ENCODE measurements at places on chromosomes 3 and 15. TPM values are rescaled to one million over a fixed set of nuclear protein-coding genes. Genes with fewer than 3 reads are reported as not detected.
A peak's percentile ranks its signal among the peaks of the same experiment; 100 is the strongest.

DNA sequence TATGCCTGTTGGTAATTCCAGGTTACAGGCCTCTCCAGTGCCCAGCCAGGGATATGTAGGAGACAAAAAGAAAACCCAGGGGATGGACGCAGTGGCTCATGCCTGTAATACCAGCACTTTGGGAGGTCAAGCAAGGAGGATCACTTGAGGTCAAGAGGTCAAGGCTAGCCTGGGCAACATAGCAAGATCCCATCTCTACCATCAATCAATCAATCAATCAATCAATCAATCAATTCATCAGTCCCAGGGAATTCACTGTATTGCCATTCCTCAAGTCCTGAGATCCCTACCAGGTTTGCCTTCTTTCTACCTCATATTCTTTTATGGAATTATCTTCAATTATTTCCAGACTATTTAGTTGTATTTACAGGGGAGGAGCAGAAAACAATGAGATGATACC, 82.2 kb downstream of the DHX30 start:
- DNase-seq, result no peak

GRCh38 chr3:186138272-186138981, 29.5 kb upstream of the ETV5 start:
- DNase-seq, result no peak

DNA sequence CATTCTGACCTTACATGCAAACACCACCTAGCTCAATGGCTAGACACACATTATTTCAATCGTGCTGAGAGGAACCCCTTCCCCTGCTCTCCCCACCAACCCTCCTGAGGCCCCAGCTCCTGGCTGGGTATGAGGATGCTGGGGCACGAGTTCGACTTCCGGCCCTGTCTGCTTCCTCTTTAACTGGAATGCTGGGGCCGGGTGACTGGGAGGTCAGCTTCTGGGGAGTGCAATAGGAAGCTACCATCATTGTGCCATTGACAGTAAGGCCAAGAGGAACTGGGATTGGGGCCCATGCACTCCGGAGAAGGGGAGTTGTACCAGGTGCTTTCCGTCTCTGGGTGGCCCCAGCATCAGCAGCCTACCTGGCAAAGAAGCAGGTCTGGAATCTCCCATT, 15.6 kb upstream of the TLE3 start:
- no peak for DNase-seq

DNA sequence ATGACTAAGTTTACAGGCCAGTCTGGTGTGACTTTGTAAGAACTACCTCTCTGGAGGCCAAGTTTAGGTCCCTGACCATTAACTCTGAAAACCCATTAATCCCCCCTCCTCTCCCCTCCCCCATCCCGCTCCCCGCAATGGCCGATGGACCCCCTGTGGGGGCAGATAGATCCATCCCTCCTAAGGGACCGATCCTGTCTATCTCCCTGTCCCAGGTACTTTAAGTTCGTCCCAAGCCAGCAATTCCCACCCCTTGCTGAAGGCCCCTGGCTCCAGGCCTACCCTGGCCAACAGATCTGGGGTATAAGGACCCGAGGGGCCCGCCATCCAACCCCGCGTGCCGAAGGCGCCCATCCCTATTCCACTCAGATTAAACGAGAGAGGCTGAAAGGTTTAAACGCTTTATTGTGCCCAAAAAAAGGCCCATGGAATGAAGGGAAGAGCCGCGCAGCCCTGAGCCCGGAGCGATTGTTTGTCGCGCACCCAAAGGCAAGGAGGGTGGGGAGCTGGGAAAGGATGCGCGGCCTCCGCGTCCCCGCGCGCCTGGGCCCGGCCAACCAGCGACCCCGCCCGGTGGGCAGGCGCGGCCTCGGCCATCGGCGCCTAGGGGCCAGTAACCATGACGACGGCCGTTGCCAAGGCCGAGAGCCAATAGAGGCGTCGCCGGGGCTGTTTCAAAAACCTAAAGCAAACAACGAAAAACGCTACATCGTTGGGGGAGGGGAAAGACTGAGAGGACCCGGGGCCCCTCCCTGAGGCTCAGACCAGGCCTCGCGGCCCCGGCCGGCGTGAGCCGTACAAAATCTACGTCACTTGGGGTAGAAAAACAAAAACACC, 35.9 kb downstream of the HMCES start:
- DNase-seq, result peak; percentile 85

The SQOR gene
- total RNA-seq, result 105 TPM

The SLC24A1 gene
- 4.5 TPM for total RNA-seq

The ADGRG7 gene
- total RNA-seq, result not detected

All from fibroblast of lung (primary cell).